ENCODE measurements at places on chromosomes 3 and 15.

DNA sequence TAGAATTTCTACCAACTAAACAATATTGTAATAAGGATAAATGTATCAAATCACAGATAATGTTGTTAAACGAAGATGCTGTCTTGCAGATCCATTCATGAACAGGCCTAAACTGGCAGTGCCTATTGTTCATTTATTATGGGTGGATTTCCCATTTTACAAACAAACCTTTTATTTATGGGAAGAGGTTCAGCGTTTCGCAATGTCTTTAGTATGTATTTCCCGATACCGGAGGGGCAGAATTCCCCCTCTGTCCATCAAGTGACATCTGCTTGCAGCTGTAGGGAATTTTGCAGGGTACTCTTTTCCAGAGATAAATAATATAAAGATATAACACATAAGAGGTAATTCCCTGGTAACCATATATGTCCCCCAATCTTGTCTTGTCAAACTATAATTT is 5.7 kb downstream of the CEP19 start:
- DNase-seq, result no peak

DNA sequence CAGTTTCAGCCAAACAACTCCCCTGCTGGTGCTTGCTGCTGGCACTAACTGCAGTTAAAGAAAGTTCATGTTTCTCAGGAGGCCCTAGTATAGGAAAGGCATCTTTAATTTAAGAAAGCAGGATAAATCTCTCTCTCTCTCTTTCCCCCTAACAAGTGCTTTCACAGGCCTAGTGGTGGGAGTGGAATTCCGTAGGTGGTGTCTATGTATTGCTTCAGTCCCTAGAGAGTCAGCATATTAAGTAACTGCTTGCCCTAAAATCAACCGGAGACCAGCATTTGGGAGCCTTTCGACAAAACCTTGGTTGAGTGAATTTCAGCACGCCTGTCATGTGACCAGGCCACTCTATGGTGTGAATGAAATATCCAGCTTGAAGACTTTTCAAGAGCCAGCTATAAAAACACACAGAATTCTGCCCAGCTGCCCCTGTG is 169.2 kb upstream of the TGFBR2 start:
- no peak for DNase-seq

DNA sequence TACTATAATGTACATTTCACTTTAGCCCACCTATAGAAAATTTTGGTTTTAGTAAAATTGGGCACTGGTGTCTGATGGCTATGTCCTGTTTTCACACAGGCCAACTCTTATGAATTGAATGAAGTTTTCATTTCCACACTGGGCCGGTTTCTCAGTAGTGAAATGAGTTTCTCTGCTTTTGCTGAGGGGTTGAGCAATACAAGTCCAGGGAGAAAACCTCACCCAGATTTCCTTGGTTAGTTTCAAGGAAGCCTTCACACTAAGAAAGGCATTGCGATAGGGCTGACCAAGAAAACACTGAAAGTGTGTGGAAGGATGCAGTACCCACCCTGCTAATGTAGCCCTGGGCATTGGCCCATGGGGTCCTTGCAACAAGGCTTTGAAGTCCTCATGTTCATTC is 331.5 kb upstream of the CFAP20DC start:
- DNase-seq, result no peak

DNA sequence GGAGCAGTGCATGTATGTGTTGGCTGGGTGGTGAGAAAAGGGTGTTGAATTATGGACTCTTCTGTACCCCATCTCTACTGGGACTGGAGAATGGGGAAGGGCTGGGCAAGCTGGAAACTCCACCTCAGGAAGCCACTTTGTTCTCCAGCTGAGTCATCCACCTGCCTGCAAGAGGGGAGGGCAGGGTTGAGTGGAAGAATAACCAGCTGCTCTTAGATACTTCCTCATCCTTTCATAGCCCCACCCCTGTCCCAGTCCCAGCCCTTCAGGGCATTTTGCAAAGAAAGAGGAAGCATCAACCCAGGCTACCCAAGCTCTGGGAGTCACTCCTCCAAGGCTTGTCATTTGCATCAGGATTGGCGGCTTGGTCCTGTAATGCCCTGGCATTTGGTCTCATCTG is 33.1 kb downstream of the RAB11A start:
- no peak for DNase-seq

DNA sequence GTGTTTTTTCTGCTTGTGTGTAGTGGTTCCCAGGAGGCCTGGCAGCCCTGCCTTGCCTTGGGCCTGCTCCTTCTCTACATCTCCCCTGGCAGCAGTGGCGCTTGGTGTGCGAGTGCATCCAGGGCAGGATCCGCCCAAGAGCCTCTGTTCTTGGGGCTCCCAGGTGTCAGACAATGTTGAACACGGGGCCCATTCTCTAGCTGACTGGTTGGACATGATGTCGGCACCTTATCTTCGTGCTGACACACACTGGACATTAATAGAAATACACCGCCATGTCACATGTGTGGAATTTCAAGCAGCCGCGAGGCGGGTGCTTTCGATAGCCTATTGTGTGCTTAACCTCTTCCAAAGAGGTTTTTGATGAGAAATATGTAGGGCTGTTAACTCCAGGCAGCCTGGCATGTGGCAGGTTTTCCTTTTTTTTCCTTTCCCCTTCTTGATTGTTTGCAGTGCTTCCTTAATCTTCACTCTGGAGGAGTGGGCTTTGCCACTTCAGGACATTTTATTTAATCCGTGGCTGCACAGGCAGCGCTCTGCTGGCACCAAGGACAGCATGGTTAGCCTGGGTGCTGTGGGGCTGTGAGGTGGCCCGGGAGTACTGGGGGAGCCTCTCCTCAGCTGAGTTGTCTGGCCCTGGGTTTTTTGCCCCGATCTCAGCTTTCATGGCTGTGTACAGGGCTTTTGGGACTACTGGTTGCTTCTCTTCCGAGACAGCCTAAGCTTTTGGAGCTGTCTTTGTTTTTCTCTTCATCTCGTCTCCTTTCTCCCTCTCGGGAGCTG is 42.5 kb downstream of the CHCHD6 start:
- DNase-seq, result no peak

DNA sequence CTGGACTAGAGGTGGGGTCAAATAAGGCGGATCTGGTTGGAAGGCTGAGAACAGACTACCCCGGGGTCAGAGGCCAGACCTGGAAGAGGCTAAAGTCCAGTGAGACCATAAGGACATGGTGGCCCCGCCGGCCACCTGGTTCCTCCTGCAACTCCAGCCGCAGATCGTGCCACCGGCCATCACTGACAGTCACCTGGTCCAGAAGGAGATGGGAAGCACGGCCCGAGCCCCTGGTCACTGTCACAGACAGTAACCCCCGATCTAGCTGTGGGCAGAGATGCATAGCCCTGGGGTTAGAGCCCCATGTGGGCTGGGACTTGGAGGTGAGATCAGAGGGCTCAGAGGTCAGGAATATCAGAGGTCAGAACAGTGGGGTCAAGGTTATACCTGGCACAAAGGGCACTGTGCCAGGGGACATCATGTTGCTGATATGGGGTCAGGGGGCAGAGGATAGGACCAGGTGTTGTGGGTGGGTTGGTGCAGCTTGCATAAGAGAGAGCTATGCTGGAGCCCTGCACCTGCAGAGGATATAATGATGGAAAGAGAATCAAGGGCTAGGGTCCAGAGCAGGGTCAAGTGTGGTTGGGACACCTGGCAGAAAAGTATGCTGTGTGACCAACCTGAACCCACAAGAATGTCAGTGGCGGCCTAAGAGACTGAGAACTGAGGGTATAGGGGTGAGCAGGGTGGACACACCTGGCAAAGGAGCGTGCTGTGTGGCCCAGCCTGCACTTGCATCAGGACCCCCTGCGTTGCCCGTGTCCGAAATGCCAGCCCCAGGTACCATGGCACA is 9.6 kb downstream of the CELSR3 start:
- no peak for DNase-seq

GRCh38 chr15:51180534-51180933 is 85.8 kb upstream of the TNFAIP8L3 start:
- no peak for DNase-seq

GRCh38 chr3:25291481-25291905 is 136.6 kb upstream of the RARB start:
- DNase-seq, result no peak

- DNase-seq, result no peak
Measured at GRCh38 chr3:148911173-148911572, 46.1 kb downstream of the CPA3 start.

DNA sequence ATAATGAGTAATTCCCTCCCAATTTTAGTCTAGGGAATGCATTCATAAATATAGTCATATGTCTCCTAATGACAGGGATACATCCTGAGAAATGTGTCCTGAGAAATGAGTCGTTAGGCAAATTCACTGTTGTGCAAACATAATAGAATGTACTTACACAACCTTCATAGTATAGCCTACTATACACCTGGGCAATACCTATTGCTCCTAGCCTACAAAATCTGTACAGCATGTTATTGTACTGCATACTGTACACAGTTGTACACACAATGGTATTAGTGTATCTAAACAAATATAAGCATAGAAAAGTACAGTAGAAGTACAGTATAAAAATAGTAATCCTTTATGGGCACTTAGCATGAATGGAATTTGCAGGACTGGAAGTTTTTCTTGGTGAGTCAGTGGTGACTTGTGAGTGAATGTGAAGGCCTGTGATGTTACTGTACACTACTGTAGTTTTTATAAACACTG is 6.6 kb downstream of the DTWD1 start:
- no peak for DNase-seq

GRCh38 chr15:39188930-39189329 is 391.9 kb upstream of the THBS1 start:
- DNase-seq, result no peak

DNA sequence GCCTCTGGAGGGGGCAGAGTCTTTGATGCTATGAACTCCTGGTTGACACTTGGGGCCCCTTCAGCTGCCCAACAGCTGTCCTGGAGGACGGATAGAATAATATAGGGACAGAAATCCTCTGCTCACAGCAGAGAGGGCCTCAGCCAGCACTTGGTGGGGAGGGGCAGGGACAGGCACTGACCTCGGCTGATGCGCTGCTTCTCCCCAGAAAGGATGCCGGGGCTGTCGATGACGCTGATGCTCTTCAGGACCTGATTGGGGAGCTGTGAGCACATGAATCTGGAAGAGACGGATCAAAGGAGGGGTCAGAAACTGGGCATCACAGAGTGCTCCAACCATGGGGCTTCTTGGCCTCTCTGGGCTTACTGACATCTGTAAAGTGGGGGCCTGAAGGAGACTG is 29.5 kb downstream of the EHD4 start:
- no peak for DNase-seq

GRCh38 chr15:88912500-88912921 is 668 bp downstream of the MFGE8 start:
- no peak for DNase-seq

DNA sequence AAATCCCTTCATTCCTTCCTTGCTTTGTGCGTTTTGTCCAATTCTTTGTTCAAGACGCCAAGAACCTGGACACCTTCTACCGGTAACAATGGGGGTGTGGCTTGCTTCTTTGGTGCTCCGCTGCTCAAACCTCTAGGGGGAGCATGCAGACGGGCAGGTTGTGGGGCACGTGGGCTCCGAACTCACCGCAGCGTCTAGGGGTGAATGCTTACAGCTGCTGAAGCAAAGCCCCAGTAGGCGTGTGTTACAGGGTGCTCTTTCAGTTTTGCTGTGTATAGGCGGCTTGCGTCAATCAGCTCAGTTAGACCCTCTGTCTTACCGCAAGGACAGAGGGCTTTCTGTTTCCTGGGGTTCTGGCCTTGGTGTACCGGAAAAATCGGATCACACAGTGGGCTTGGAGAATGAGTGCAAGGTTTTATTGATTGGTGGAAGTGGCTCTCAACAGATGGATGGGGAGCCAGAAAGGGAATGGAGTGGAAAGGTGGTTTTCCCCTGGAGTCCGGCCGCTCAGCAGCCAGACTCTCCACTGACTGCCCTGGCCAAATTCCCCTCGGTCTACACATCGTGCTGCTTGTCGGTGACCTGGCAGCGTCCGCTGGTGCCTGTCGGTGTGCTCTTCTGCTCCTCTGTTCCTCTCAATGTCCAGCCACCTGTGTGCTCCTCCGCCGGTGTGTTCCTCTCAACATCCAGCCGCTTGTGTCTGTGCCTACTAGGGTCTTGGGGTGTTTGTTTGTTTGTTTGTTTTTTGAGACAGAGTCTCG is 1.2 kb upstream of the LRRC34 start:
- no peak for DNase-seq

DNA sequence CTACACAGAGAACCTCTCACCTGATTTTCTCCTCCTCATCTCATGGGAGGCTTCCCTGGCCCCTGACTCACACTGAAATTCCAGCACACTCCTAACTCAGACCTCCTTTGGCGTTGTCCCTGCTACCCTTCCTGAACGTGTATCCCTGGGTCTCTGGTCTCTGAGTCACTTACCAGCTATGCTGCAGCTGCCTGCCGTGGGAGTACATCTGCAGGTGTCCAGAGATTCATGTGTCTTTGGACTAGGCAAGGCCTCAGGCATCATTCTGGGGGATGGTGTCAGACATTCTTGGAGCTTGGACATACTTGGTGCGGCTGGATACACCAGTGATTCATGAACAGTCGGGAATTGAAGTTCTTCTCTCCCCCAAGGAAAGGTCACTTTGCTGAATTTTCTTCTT is 148.8 kb upstream of the TRIM42 start:
- no peak for DNase-seq

- DNase-seq, result no peak
Measured at GRCh38 chr15:95990833-95991232, 339.7 kb upstream of the NR2F2 start.

DNA sequence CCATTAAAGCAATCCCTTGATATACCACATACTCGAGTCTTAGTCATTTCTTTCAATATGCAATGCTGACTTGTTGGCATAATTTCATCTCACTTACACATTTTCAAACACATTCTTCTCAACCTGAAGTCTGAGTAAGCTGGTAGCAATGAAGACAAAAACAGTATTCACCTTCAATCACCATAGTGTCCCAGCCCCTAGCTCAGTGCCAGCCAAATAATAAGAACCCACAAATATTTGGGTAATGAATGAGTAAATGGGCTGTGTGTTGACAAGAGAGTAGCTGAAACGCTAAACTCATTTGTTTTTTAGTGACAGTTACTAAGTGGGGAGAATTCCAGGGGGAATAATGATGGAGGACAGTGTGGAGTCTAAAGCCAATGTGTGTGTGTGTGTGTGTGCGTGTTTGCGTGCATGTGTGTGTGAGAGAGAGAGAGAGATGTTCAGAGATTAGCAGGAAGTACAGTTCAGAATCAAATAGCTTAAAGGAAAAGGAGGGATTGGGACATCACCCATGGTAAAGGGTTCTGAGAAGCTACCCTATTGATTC is 165.7 kb downstream of the GAP43 start:
- no peak for DNase-seq

DNA sequence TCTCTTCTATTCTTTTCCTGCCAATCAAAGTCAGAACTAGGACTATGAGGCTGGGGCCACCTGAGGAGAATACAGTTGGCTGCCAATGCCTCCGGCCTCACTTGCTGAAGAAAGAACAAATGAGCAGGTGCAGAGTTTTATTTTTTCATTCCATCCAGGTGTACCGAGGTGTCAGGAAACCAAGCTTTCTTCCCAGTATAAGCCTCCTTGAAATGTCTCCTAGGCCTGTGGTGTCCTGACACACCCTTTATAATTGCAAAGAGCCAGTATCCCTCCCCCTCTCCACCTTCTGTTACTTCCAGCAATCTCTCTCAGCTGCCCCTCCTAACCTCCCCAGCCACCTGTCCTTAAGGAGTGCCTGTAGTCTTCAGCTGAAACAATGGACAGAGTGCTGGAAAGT is 127.9 kb downstream of the SLC9A9 start:
- DNase-seq, result no peak

Data from anterior cingulate cortex (tissue), 58 donors.